Aorta (tissue), 5 donors: ENCODE measurements at places on chromosomes 2 and 18.
A peak's percentile ranks its signal among the peaks of the same experiment; 100 is the strongest.

DNA sequence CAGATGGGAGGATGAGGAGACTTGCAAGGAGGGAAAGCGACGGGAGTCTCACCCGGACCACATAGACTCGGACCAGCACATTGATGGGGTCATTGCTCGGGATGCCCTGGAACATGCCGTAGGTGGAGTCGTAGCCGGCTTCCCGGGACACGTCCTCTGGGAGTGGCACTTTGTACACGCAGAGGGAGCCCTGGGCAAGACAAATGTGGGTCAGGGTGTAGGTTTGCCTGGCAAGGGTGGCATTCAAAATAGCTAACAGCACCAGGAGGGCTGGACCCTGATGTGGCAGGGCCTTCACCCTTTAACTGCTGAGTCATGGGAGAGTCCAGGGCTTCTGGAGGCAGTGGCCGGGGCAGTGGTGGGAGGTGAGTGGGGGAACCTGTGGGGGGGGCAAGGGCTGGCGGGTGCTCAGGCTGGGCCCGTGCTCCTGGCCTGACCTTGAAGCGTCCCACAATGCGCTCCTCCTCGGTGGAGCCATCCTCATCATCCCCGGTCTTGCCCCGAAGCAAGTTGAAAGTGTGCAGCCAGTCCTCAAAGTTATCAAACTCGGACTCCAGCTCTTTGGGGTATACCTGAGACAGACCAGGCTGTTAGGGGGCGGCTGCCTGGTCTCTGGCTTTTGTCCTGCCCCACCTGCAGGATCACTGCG is 11.1 kb downstream of the OTOF start:
- peak; percentile 55 for DNase-seq

- no peak for DNase-seq
Measured at GRCh38 chr2:67883316-67884087, 179.3 kb downstream of the C1D start.

DNA sequence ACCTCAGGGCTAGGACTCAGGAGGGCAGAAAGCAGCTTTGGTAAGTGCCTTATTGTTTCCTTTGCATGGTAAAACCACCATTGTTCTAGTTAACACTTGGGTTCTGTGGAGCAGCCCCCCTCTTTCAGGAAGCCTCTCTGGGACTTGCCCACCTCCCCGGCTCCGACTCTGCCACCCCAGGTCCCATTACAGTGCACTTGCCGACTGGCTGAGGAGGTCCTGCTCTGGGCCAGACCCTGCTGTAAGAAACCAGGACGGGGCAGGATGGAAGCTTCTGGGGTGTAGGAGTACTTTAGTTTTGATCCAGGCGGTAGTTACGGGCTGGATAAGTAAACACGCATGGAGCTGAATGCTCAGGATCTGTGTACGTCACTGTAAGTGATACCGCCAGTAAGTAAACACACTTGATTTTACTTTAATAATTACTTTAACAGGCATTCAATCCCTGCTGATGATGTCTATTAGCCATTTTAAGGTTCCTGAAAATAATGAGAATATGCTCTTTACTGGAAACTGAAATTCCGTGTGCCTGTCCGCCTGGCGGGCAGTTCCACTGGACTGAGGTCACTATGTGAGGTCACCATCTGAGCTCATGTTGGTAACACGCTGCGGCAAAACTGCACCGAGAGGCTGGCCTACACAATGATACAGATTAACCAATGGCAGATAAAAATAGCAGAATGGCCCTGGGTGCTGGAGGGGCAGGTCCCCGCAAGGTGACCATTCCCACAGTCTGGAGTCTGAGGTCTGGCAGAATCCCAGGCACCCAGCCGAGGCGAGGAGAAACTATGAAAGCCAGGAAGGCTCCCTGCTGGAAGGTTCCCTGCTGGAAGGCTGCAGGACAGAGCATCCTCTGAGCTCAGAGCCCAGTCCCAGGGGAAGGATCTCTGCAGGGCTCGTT is 25.2 kb downstream of the HS1BP3 start:
- DNase-seq: peak; percentile 74

DNA sequence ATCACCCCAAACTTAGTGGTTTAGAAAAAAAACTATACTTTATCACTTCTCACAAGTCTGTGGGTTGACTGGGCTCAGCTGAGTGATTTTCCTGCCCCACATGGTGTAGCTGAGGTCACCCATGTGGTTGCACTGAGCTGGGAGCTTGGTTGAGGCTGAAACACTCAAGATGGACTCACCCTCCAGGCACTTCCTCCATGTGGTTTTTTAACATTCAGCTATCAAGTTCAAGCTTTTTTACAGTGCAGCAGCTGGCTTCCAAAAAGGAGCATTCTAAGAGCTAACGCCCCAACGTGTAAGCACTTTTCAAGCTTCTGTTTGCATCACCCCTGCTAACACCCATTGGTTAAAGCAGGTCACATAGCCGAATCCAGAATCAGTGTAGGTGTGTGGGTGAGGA is 105.9 kb upstream of the CREB1 start:
- no peak for DNase-seq

GRCh38 chr18:41933778-41934177 is 21.3 kb upstream of the PIK3C3 start:
- no peak for DNase-seq

DNA sequence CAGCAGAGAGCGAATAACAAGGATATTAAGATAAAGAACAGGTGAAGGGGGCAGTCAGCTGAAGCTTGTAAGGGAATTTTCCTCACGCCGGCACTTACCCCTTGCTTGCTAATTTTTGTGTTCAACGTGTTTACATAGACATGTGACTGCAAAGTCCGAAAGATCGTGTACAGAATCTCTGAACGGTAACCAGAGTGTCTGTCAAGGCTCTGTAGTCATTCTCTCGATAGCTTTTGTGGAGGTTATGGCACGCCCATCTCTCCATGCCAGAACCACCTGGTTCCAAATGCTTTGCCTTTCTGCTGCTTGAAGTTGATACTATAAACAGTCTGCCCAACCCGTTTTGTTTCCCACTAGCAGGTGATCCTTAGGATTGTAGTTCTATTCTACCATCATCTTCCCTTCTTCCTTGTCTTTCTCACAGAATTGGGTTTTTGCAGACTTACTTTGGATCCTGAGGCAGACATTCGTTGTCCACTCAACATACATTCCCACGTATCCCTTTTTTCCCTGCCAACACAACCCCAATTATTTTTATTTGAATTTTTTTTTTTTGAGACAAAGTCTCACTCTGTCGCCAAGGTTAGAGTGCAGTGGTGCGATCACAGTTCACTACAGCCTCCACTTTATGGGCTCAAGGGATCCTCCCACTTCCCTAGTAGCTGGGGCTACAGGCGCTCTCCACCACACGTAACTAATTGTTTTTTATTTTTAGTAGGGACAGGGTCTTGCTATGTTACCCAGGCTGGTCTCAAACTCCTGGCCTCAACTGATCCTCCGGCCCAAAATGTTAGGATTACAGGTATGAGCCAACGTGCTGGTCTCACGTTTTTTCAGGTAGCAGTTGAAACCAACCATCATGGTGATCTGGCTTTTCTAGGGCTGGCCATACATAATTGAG is 1.3 kb upstream of the USP34 start:
- DNase-seq: no peak

- no peak for DNase-seq
Measured at GRCh38 chr2:55707751-55708150, 14.1 kb upstream of the PNPT1 start.

GRCh38 chr2:133458280-133458679 is 110.0 kb downstream of the NCKAP5 start:
- DNase-seq: no peak

- DNase-seq: no peak
Measured at GRCh38 chr2:101900375-101900774, 91.4 kb upstream of the IL1R2 start.

DNA sequence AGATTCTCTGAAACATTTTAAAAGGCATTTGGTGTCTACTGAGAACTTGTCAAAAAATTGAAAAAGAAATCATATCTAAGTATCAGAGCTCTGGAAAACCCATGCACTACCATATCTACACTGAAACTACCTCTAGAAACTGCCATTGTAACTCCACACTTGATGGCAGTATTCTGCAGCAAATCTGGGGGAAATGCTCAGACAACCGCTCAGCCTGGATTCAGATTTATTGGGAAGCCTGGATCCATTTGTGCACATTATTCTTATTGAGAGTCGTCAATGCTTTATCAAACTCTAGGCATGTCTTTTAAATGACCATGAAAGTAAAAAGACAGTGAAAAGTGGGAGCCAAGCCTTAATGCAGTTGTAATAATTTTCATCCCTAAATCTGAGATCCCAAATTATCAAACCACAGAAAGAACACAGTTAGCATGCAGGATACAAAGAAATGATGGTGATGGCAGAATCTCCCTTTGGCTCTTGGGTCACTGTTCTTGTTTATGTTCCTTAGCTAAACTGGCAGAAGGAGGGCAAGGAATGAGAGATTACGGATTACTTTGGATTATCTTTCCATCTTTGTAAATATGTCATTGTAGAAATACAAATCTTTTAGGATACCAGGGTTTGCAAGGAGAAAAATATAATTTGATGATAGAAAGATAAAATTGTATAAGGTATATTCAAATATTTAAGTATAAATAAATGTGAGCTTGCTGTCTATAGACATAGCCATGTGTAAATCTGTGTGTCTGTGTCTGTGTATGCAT is 512.1 kb upstream of the SYT4 start:
- DNase-seq: no peak

DNA sequence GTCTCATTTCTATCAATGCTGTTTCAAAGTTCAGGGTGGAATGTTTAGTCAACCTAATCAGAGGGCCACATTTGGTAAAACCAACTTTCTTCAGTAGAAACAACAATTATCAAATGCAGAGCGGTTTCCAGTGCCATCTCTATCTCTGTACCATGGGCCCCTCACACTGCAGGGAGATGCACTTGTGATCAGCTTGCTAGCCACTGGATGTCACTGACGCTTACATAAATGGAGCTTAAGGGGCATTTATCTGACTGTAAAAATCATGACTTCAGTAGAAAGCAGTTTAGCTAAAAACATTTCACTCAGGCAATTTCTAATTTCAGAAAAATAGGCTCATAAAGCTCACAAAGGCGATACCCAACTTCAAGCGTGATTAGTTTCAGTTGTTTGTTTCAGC is 678.0 kb downstream of the ZEB2 start:
- no peak for DNase-seq

GRCh38 chr2:182090486-182090885 is 104.8 kb downstream of the PPP1R1C start:
- DNase-seq: no peak

DNA sequence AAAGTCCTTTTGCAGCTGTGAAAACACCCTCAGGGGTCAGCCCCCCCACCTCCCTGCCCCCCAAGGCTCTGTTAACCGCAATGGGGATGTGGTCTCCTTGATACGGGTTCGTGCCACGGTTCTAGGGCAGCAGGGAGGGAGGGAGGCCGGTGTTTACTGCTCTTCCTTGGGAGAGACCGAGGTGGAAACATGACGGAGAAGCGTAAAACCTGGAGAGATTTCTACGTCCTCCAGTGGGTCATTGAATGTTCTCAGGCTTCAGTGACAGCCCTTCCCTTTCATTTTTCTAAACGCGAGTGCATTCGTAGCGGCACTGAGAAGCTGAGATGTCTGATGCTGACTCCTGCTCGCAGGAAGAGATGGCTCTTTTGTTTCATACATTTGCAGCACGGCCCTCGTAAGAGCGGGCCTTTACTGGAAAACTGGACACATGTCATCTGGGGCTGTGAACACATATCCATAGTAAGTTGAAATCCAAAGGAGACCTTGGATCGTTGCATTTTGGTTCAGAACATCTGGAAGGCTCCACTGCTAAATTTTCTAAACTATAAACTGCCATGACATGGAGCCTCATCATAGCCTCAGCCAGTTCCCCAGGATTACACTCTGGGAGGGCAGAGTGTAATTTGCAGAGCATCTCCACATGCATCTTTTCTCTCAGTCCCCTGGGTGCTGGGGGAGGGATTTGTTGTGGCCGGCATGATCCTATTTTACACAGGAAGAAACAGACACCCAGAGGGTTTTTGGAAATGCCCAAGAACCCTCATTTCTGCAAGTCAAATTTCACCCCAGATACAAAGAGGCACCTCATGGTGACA is 40.6 kb upstream of the HDAC4 start:
- no peak for DNase-seq

- DNase-seq: no peak
Measured at GRCh38 chr2:96498021-96498431, 7.1 kb downstream of the NEURL3 start.

DNA sequence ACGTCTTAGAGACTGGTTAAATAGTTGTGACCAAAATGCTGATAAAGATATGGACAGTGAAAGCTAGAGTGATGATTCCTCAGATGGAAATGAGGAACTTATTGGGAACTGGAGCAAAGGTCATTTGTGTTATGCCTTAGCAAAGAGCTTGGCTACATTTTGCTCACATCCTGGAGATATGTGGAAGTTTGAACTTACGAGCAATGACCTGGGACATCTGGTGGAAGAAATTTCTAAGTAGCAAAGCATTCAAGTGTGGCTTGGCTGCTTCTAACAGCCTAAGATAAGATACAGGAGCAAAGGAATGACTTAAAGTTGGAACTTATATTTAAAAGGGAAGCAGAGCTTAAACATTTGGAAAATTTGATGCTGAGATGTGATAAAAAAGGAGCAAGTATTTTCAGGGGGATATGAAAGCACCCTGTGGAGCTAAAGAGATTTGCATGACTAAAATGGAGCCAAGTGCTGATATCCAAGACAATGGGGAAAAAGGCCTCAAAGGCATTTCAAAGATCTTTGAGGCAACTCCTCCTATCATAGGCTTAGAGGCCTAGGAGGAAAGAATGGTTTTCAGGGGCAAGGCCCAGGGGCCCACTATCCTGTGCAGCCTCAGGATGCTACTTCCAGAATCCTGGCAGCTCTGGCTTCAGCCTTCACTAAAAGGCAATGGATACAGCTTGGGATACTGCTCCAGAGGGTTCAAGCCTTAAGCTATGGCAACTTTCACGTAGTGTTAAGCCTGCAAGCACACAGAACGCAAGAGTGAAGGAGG is 124.1 kb upstream of the KLHL14 start:
- no peak for DNase-seq

DNA sequence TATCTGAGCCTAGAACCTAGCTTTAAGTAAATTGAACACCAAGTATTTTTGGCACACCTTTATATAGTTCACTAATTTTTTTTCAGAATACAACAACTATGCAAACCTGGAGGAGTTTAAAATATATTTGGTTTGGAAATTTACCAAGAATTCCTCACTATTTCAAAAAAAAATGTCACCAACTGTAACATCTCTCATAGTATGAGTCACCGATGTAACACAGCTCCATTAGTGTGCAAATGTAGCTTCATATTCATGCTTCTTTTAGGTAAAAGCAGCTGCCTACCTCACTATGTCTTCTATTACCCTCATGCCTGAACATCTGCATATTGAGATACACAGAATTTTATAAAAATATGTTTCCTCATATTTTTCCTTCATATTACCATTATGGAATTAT is 80.5 kb downstream of the NRXN1 start:
- DNase-seq: no peak

- no peak for DNase-seq
Measured at GRCh38 chr18:24982831-24983230, 369.1 kb downstream of the ZNF521 start.

GRCh38 chr2:211068108-211068780 is 511.8 kb downstream of the CPS1 start:
- DNase-seq: no peak

- no peak for DNase-seq
Measured at GRCh38 chr2:226932443-226932842, 96.6 kb downstream of the RHBDD1 start.

- DNase-seq: no peak
Measured at GRCh38 chr2:238004077-238004830, 37.4 kb downstream of the UBE2F start.
